ENCODE measurements at places on chromosomes 3 and 15.

- peak; percentile 1 for DNase-seq
Measured at GRCh38 chr15:42092398-42093318, 1.7 kb downstream of the PLA2G4D start.

GRCh38 chr3:73332558-73332957, 271.1 kb downstream of the EBLN2 start:
- DNase-seq = no peak

DNA sequence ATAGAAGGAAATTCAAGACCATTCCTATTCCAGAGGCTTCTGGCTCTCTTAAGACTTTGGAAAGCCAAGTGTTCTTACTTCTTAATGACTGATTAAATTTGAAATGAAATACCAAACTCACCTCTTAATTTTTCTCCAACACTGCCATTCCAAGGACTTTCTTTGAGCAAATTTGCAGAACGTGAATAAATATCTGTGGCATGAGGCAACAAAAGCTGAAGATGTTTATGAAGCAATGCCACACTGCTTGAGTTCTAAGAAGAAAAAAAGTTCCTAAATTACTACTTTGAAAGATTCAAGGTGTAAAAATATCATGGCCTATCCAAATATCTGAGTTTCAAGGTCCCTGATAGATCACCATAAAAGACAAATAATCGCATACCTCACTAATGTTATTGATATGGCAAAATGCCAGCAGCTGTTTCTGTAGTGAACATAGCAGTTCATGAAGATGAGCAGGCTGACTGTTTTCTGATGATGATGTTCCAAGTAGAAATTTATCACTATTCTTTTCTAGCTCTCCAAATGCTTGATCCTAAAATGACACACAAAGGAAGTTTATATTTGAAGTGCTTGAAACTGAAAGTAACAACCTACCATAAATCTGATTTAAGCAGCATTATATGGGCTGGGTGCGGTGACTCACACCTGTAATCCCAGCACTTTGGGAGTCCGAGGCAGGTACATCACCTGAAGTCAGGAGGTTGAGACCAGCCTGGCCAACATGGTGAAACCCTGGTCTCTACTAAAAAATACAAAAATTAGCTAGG, 104.4 kb downstream of the HERC1 start:
- DNase-seq = no peak

DNA sequence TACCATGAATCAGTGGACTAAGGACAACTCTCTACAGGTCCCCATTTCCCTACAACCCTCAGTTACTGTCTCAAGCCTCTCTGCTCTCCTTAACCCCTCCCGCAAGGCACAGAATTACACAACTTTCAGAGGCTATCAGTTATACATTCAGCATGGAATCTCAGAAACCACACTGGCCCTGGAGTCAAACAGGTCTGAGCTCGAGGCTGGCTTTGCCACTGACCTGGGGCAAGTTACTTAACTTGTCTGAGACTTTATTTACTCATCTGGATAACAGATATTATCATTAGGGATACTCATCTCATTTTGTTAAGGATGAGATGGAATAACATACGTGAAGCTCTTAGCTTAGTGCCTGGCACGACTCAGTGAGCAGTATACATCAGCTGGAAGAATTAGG, 95.2 kb downstream of the WDR76 start:
- DNase-seq = no peak

GRCh38 chr15:39756806-39757522, 25.7 kb downstream of the FSIP1 start:
- peak; percentile 31 for DNase-seq

GRCh38 chr3:52010431-52010830, 14.7 kb upstream of the RPL29 start:
- DNase-seq = no peak

- peak; percentile 49 for DNase-seq
Measured at GRCh38 chr3:194404365-194405140, 5.5 kb upstream of the GP5 start.

DNA sequence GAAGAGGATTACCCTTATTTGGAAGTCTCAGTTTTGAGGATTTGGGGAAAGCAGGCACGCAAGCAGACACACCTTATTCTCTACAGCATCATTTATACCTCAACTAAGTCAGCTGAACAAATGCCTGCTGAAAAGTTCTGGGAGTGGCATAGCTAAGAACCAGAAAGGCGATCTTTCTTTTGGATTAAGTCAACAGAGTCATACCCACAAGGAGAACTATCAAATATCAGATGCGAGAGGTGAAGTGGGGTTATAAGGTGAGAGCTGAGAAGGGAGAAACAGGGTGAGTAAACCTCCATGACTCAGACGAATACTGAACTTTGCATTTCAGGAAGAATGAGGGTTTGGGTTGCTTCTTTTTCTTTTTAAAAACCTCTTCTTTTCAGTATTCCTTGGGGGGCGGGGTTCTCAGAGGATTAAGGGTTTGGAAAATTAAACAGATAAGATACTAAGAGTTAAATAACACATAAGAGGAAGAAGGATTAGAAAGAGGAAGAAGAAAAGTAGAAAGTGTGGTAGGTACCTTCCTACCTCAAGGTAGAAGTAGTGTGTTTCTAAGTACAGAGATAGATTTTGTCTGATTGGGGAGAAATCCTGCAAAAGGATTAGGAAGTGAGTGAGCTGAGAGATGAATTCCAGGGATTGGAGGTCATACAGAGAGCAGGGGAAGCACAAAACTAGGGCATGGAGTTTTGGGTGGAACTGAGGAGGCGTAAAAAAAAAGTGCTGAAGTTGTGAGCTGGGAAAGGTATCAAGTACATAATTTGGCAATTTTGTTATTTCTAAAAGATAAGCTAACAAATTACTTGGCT, 41.3 kb upstream of the ICE2 start:
- DNase-seq = no peak

DNA sequence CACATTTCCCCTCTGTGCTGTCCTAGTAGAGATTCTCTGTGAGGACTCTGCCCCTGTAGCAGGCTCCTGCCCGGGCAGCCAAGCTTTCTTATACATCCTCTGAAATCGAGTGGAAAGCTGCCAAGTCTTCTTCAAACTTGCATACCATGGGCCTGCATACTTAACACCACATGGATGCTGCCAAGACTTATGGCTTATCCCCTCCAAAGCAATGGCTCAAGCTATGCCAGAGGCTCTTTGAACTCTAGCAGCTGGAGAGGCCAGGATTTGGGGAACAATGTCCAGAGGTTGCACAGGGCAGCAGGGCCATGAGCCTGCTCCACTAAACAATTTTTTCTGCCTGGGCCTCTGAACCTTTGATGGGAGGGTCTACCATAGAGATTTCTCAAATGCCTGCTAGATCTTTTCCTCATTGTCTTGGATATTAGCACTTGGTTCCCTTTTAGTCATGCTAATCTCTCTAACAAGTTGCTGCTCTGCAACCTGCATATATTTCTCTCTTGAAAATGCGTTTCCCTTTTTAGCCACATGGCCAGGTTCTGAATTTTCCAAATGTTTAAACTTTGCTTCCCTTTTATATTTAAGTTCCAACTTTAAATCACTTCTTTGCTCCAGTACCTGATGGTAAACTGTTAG, 6.1 kb upstream of the PLSCR4 start:
- no peak for DNase-seq

DNA sequence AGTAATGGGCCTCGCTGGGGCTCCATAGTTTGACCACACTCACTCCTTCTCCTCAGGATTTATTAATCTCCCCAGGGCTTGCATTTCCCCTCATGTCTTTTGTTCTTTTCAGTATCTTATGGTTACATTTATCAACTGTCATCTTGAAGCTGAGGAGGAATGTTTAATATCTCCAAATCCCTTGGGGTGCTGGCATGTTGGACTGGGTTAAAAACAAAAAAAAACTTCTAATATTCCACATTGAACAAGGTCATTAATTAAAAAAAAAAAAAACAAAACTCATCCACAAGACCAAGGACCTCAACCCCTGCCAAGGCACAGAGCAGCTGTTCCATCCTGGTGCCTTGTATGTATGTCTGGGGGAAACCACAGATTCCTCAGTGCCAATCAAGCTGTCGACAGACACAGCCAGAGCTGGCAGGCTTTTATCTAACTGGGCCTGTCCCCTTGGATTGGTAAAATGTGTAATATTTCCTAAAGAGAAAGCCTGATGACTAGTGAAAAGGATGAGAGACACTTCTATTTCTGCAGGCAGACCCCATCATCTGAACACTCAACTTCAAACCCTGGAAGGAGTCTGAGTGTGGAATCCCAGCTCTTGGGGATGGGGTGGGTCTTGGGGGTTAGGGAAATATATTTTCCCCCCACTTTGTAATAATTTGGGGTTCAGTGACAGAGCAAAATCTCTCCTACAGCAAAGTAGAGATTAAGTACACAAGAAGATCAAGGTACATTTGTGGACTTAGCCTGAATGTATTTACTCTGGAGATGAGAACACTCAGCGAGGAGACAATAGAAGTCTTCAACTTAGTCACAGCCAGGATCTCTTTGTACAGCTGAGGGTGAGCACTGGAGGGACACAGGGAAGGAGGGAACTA, 69.1 kb downstream of the TTC23 start:
- DNase-seq = no peak

- no peak for DNase-seq
Measured at GRCh38 chr15:99956022-99956775, 223.0 kb upstream of the LYSMD4 start.

DNA sequence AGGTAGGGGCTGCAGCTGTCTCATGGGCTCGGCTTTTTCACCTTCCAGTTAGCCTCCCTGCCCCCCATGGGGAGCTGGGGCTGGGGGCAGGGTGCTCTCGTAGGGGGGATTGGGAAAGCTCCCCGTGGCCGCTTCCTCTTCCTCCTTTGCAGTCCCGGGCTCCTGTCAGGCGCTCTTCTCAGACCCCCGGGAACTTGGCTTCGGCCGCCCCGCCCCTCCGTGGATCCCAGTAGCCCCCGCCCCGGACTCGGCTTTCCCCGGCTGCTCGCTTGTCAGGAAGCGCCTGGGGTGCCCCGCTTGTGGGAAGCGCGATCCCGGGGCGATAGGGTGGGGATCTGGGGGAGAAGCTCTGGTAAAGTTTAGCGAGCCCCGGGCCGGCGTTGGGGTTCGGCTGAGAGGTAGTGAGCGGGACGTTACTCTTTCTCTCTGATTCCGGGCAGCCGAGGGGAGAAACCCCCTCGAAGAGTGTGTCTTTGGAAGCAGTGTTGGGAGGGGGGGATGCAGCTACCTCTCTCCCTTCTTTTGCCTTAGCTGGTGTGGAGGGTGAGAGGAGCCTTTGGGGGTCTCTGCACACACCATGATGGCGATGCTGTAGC, 611 bp downstream of the PIAS1 start:
- DNase-seq = no peak

DNA sequence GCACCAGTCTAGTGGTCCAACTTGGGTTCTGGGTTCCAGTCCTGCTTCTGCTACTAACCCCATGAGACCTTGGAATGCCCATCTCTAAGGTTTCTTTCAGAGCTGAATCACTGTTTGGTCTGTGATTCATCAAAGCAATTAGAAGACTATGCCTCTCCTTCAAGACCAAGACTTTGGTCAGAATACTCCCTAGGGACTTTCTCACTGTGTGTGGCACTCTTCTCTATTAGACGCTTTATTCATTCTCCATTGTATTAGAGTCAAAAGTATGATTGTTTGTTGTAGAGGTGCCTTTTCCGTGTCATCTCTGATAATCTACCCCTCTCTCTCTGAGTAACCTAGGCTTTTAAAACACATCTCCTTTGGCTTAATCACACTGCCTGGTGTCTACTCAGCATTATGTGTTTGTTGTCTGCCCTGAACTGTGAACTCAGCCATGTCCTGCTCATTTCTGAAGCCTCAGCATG, 90.5 kb downstream of the LPP start:
- no peak for DNase-seq

GRCh38 chr15:48411971-48412591, 80.9 kb downstream of the DUT start:
- no peak for DNase-seq

- no peak for DNase-seq
Measured at GRCh38 chr15:91516866-91517265, 336.6 kb upstream of the SLCO3A1 start.

GRCh38 chr3:22627993-22628499, 575.1 kb upstream of the UBE2E2 start:
- no peak for DNase-seq

- DNase-seq = no peak
Measured at GRCh38 chr15:96306321-96306720, 24.2 kb upstream of the NR2F2 start.

- no peak for DNase-seq
Measured at GRCh38 chr15:66402761-66403284, 16.1 kb downstream of the MAP2K1 start.

DNA sequence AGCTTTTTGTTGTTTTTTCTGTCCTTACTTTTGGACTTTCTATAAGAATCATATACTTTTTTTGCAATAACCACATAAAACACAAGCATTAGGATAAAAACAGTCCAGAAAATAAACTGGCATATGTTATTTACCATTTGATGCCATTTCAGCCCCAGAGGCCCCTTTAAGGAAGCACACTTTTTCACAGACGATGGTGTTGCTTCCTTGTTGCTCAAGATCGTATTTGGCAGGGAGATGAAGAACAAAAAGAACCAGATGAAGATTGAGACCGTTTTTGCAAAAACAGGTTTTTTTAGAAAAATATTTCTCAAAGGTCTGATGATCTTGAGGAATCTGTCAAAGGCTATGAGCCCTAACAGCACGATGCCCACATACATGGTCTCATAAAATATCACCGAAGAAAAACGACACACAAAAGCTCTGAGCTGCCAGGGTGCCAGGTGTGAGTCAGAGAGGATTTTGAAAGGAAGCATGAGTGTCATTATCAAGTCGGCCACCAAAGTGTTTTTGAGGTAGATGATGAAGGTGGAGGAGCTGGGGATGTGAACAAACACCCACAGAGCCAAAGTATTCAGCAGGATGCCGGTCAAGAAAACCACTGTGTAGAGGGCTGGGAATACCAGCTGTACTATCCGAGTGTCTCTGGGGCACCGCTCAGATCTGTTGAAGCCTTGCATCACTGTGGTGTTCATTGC, 902 bp downstream of the P2RY13 start:
- DNase-seq = no peak

DNA sequence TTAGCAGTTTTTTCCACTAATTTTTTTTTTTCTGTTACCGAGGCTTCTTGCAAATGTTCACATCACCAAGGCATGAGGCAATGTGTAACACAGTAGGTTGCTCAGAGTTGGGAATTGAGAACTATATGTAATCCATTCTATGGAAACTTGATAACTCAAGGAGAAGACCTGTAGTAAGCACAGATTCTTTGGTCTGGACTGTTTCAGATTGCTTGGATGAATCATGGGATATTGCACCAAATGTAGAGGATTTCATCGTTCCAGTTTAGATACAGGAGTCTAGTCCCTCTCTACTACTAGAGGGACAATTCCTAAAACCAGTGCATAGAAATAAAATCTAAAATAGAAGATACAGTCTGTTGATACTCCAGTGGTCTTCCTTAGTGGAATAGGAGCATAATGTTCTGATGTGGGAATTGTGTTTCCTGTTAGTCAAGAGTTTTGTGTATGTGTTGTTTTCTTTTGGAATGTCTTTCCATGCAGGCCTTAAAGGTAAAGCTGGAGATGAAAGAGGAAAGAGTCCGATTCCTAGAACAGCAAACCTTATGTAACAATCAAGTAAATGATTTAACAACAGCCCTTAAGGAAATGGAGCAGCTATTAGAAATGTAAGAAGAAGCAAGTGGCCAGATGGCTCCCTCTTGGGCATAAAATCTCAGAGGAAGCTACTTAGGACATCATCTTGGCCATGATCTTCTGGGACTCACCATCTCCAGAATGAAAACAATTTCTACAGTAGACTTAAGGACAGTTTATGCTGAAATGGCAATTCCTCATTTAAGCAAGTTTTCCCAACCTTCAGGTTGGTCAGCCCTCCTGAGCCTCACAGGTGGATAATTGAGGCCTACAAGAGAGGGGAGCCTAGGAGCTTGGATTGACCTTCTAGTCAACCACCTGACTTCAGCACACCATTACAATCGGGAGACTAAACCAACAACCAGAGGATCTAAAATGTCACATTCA, 10.7 kb downstream of the KNSTRN start:
- peak; percentile 37 for DNase-seq

GRCh38 chr3:21954709-21955108, 203.7 kb upstream of the ZNF385D start:
- DNase-seq = peak; percentile 21

Measured in NCI-H460 (cell line).